ENCODE measurements at places on chromosomes 2 and 18.
A peak's percentile ranks its signal among the peaks of the same experiment; 100 is the strongest.

- no peak for DNase-seq
These were observed 71.2 kb downstream of the EPAS1 start for GRCh38 chr2:46368401-46368800.

DNA sequence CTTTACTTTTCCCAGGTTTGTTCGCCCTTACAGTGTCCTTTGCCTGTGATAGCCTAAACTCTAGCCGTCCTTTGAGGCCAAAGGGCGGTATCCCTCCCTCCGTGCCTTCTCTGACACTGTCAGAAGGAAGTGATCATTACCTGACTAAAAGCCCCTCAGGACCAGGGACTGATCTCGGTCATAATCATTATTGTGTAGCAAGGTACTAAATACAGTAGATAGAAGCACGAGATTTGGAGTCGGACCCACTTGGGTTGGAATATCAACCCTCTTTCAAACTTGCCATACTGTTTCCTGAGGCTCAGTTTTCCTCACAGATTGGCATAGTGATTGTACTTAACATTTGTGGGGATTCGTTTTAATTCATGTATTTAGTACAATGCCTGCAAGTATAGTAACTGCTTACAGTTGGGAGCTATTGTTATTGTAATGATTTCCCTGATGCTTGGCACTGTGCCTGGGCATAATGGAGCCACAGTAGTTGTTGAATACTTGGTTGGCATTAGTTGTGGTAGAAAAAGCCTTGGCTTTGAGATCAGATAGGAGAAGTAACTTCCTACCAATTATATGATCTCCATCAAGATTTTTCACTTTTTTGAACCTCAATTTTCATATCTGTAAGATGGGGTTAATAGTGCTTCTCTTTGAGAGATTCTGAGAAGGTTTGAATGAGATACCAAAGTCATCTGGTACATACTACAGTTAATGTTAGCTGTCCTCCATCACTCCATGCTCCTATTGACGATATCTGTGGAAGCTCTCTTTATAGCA is 836 bp downstream of the STK11IP start:
- no peak for DNase-seq

GRCh38 chr2:68623820-68624219 is 19.6 kb upstream of the PROKR1 start:
- no peak for DNase-seq

- no peak for DNase-seq
These were observed 636.1 kb downstream of the TDRD15 start for GRCh38 chr2:21759819-21760218.

GRCh38 chr2:129610766-129611165 is 368.7 kb upstream of the RAB6C start:
- no peak for DNase-seq

GRCh38 chr2:188369365-188369764 is 77.7 kb downstream of the GULP1 start:
- no peak for DNase-seq

- peak; percentile 38 for DNase-seq
These were observed 12.6 kb downstream of the NEU2 start for GRCh38 chr2:233044974-233045605.

GRCh38 chr18:35876243-35876642 is 96.2 kb upstream of the RMP24 start:
- DNase-seq = no peak

- no peak for DNase-seq
These were observed 781.3 kb upstream of the ID2 start for GRCh38 chr2:7900593-7900992.

GRCh38 chr18:27652480-27653121 is 467.5 kb upstream of the CHST9 start:
- no peak for DNase-seq

- no peak for DNase-seq
These were observed 513.6 kb downstream of the STK39 start for GRCh38 chr2:167733747-167734146.

DNA sequence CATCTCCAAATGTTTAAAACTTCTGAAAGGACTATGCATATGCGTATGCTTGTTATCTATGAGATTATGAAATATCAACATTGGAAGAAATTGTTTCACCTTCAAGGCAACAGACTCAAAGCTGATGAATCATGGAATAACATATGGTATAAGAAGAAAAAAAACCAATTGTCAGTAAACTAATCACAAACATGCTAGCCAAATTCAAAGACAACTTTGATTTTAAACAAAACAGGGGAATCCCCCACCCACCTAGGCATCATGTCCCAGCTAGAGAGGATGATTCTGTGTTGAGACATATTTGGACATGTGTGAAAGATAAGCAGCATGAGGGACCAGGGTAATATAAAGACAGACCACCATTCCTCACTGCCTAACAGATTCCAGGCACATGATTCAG is 147.7 kb downstream of the WDPCP start:
- DNase-seq = no peak

- DNase-seq = peak; percentile 87
These were observed 11.0 kb upstream of the SFTPB start for GRCh38 chr2:85678794-85679672.

DNA sequence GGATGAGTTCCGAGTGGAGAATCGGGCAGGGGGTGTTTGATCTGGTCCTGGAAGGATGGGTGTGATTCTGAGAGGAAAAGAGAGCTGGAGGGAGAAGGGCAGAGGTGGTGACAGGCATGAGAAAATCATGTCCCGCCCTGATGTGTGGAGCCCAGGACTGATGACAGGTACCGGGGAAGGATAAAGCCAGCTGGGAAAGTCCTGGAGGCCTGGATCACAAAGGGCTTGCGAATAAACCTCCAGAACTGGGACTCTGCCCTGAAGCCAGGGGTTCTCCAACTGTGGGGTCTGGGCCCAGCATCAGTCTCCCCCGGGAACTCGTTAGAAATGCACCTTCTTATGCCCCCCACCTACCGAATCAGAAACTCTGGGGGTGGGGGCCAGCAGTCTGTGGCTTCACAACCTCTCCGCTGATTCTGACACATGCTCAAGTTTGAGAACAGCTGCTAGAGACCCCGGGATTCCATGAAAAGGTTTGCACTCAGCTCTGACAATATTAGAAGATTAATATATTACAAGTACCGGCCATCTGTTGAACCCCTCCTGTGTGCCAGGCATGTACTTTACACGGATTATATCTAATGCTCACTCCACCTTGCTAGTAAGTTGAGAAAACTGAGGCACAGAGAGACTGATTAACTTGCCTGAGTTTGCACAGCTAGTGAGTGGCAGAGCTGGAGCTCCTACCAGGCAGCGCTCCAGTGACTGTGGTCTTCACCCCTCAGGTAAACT is 8.0 kb downstream of the TNFRSF11A start:
- DNase-seq = no peak

- DNase-seq = no peak
These were observed 21.1 kb downstream of the NEURL3 start for GRCh38 chr2:96484091-96484490.

GRCh38 chr2:224915136-224915535 is 127.1 kb downstream of the DOCK10 start:
- no peak for DNase-seq
